Activated T-cell treated with anti-CD3 and anti-CD28 coated beads, Interleukin-2, amount 50 U/mL, for 72 hours (primary cell): ENCODE measurements at places on chromosomes 6 and 20. TPM values are rescaled to one million over a fixed set of nuclear protein-coding genes. Genes with fewer than 3 reads are reported as not detected.

The TREM1 gene
- 0.38 TPM for total RNA-seq

The DOK5 gene
- total RNA-seq: 0.99 TPM

The BCAS1 gene
- not detected for total RNA-seq

The ARFGEF3 gene
- total RNA-seq: 0.76 TPM

The CCDC170 gene
- not detected for total RNA-seq

The GNMT gene
- total RNA-seq: 0.69 TPM

The FITM2 gene
- total RNA-seq: 3.1 TPM

- H3K4me3 ChIP-seq: peak overlapping the region; percentile 23
- no peak for DNase-seq
- no peak overlapping the region for H3K27ac ChIP-seq
- H3K4me1 ChIP-seq: peaks cover 4% of the 10 kb centered on the region
- H3K36me3 ChIP-seq: no peaks in the 10 kb centered on the region
- peaks cover 20% of the 10 kb centered on the region for H3K27me3 ChIP-seq
Observed at GRCh38 chr6:146803601-146804000, 204.8 kb downstream of the ADGB start.

GRCh38 chr6:53192682-53193188, 44.1 kb upstream of the GCM1 start:
- no peaks in the 10 kb centered on the region for H3K27me3 ChIP-seq
- peaks cover 10% of the 10 kb centered on the region for H3K4me1 ChIP-seq
- no peak for DNase-seq
- H3K4me3 ChIP-seq: no peak overlapping the region
- H3K36me3 ChIP-seq: no peaks in the 10 kb centered on the region
- H3K27ac ChIP-seq: no peak overlapping the region

GRCh38 chr6:37971266-37971665, 151.7 kb downstream of the ZFAND3 start:
- no peak overlapping the region for H3K4me3 ChIP-seq
- no peak overlapping the region for H3K27ac ChIP-seq
- DNase-seq: no peak
- no peaks in the 10 kb centered on the region for H3K27me3 ChIP-seq
- H3K4me1 ChIP-seq: peaks cover 30% of the 10 kb centered on the region

GRCh38 chr6:5639193-5639592, 367.5 kb downstream of the NRN1 start:
- no peak for DNase-seq
- no peaks in the 10 kb centered on the region for H3K27me3 ChIP-seq
- peaks cover 3% of the 10 kb centered on the region for H3K36me3 ChIP-seq
- no peak overlapping the region for H3K4me3 ChIP-seq
- no peak overlapping the region for H3K27ac ChIP-seq

DNA sequence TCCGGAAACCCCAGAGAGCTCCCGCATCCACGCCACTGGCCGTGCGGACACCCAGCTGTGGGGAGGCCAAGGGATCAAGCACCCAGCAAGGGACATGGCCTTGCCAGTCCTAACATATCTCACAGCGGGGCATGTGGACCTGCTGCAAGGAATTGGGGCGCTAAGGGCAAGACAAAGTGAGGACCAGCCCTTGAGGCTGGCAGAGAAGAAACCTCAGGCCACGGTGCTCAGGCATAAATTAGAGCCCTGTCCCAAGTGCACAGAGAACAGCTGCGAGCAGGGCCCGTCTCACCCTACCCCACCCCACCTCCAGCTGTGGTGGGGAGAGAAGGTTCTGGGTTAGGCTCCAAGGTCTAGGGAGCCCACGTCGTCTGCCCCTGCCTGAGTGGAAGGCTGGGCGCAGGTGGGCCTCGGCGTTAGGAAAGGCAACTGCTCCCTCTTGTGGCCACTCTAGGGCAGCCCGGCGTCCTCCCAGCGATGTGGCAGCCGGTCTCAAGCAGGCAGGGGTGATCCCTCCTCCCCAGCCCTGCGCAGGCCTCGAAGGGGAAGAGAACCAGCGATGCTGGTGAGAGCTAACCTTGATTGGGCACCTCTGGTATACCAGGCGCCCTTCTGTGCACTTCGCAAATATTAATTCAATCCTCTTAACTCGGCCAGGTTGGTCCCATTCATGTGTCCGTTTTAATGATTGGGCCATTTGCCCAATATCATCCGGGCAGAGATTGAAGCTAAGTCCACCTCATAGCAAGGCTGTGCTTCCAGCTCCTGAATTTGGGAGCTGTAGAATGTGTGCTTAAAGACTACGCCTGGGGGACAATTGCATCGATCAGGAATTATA, 235.8 kb downstream of the NFATC2 start:
- no peaks in the 10 kb centered on the region for H3K4me1 ChIP-seq
- H3K4me3 ChIP-seq: no peak overlapping the region
- H3K27ac ChIP-seq: no peak overlapping the region
- peaks cover 32% of the 10 kb centered on the region for H3K27me3 ChIP-seq
- H3K36me3 ChIP-seq: no peaks in the 10 kb centered on the region

DNA sequence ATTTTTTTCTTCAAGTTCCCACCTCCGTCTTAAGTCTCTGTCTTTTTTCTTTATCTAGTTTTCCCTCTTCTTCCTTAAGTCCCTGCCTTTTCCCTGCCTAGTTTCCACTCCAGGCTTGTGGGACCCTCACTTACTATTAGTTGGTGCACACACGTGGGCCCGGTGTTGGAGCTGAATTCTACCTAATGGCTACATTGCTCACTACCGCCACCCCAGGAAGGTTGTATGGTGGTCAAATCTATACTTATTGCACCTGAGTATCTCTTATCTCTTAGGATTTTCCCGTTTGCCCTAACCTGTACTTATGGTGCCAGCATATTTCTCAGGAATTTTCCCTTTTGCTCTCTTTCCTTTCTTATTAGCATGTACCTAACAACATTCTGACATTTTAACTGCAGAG, 692.8 kb downstream of the EPM2A start:
- DNase-seq: no peak
- H3K4me3 ChIP-seq: no peak overlapping the region
- peaks cover 6% of the 10 kb centered on the region for H3K4me1 ChIP-seq
- no peak overlapping the region for H3K27ac ChIP-seq
- peaks cover 23% of the 10 kb centered on the region for H3K27me3 ChIP-seq

- H3K27ac ChIP-seq: no peak overlapping the region
- no peak overlapping the region for H3K4me3 ChIP-seq
- H3K27me3 ChIP-seq: no peaks in the 10 kb centered on the region
- peaks cover 2% of the 10 kb centered on the region for H3K36me3 ChIP-seq
- no peaks in the 10 kb centered on the region for H3K4me1 ChIP-seq
- DNase-seq: no peak
Observed at GRCh38 chr20:15482525-15482924, 1090.7 kb downstream of the KIF16B start.

GRCh38 chr6:7473805-7474719, 67.4 kb upstream of the DSP start:
- DNase-seq: no peak
- H3K36me3 ChIP-seq: no peaks in the 10 kb centered on the region
- peaks cover 7% of the 10 kb centered on the region for H3K27me3 ChIP-seq
- no peaks in the 10 kb centered on the region for H3K4me1 ChIP-seq

DNA sequence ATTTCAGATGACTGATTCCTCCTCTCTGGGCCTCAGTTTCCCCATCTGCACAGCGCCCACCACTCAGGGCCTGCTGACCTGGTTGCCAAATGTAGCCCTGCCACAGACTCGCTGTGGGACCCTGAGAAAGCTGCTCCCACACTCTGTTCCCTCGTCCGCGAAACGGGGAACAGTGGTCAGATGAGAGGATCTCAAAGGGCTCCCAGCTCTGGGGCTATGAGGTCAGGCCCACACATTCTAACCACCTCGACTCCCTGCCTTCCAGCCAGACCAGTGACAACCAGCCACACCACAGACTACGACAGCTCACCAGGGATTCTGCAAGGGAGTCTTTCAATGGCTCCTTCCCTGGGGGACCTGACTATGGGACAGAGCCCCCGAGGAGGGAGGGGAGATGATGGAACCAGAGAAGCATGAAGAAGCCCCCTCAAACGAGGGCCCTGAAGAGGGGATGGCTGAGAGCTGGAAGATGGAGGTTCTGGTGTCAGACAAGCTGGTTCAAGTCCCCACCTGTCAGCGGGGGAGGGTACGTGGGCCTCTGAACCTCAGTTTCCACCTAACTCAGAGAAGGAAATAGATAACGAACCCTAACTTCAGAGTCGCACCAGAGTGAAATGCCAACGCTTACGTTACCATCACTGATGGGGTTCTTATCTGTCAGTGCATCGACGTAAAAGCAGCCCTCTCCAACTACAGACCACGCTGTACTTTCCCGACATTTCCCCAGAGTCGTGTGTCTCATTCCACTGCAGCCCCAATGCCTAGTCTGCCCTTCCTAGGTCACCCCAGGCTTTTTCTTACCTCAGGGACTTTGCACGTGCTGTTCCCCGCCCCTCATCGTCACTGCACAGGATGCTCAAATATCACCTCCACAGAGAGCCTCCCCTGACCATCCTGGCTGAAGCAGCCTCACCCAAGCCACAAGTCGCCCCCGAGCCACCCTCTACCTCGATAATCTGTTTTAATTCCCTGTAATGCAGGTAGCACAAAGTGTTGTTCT, 60.5 kb downstream of the PREX1 start:
- peaks cover 86% of the 10 kb centered on the region for H3K4me1 ChIP-seq
- peak; percentile 40 for DNase-seq
- H3K4me3 ChIP-seq: peak overlapping the region; percentile 81
- H3K27me3 ChIP-seq: no peaks in the 10 kb centered on the region
- H3K36me3 ChIP-seq: peaks cover 18% of the 10 kb centered on the region

- H3K27me3 ChIP-seq: no peaks in the 10 kb centered on the region
- peak overlapping the region; percentile 99 for H3K27ac ChIP-seq
- DNase-seq: peak; percentile 66
- H3K4me3 ChIP-seq: peak overlapping the region; percentile 90
Observed at GRCh38 chr6:31203345-31203979, 33.0 kb upstream of the POU5F1 start.

- H3K4me1 ChIP-seq: peaks cover 51% of the 10 kb centered on the region
- no peaks in the 10 kb centered on the region for H3K27me3 ChIP-seq
- peak overlapping the region; percentile 93 for H3K4me3 ChIP-seq
- H3K36me3 ChIP-seq: peaks cover 11% of the 10 kb centered on the region
- DNase-seq: no peak
- peak overlapping the region; percentile 92 for H3K27ac ChIP-seq
Observed at GRCh38 chr20:35698298-35699126, 640 bp downstream of the NFS1 start.

DNA sequence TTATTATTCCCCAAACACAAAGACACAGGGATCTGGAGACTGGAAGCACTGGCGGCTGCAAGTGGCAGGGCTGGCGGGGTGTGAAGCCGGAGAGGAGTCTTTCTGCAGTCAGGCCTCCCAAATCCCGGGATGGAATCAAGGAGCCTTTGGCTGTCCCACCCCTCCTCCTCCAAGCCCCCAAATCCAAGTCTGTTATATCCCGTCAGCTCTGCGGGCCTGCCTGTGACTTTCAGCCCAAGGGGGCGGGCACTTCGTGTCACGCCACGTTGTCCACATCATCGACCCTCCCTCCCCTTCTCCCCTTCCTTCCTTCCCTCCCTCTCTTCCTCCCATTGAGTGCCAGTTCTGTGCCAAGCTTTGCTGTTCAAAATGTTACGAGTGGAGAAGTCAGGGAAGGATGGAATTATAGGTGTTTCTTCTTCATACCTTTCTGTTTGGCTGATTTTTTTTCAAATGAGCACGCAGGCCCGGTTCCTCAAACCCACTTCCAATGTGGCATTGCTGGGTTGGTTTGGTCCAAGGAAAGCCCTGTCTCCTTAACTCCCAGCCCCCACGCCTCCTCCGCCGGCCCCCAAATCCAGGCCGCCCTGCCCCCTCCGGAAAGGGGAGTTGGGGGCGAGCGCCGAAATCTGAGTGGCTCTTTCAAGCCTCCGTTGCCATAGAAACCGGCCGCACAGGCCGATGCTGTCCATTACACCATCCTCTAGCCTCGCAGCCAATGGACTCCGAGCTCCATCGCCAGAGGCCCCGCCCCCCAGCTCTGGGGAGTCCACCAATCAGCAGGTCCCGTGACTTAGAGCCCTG, 12.7 kb downstream of the ZCCHC3 start:
- H3K27ac ChIP-seq: peak overlapping the region; percentile 55
- peak; percentile 94 for DNase-seq
- peak overlapping the region; percentile 83 for H3K4me3 ChIP-seq
- peaks cover 2% of the 10 kb centered on the region for H3K36me3 ChIP-seq
- no peaks in the 10 kb centered on the region for H3K27me3 ChIP-seq

GRCh38 chr20:49659056-49659455, 54.6 kb downstream of the B4GALT5 start:
- peaks cover 12% of the 10 kb centered on the region for H3K4me1 ChIP-seq
- DNase-seq: no peak
- no peak overlapping the region for H3K4me3 ChIP-seq
- H3K27me3 ChIP-seq: no peaks in the 10 kb centered on the region
- no peak overlapping the region for H3K27ac ChIP-seq

DNA sequence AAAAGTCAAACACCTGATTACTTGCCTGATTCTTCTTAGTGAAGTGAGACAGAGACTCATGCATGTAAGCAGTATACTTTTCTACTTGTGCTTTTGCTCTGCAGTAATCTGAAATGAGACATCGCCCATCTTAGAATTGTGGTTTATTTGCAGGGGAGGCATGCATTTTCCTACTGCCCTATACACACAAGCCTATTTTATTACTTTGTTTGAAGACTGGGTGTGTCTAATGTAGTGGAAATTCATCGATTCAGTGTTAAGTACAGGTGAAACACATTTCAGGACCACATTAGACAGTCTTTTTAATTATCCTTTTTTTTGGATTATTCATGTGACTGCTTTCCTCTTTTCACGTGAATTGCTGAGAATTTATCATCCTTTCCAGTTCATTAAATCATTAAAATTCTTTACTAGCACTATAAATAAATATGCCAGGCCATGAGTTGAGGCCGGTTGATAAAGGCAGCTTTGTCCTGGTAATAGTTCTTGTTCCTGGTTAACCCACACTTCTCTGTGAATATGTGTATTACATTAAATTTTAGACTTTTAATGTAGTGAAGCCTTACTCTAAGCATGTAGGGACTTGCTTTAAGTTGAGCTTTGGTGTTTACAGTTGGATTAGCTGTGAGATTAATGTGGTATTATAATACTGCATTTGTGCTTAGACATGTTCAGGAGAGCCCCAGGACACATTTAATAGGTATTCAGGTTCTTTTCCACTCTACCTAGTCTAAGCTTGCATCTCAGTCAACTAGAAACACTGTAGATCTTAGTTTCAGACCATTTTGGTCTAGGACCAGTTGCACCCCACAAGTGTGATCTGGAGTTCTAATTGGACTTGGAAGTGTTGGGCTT, 10.8 kb upstream of the BTBD3 start:
- no peak overlapping the region for H3K4me3 ChIP-seq
- H3K4me1 ChIP-seq: no peaks in the 10 kb centered on the region
- H3K27ac ChIP-seq: no peak overlapping the region
- H3K27me3 ChIP-seq: no peaks in the 10 kb centered on the region

DNA sequence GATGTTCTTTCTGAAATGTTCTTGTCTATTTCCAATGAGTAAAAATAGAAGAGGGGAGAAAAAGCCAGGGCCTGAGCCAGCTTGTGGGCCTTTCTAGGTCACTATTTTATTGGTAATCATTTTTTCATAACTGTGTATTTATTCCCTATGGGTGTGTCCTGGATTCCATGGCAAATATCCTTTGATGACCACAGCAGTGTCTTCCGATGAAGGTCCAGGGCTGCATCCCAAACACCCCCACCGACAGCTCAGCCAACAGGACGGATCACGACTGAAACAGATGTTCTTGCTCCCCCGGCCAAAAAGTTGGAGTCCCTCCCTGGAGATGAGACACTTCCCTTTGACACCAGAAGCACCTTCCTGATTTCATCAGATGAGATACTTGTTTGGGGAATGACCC, 105.4 kb upstream of the PLEKHG1 start:
- no peak overlapping the region for H3K4me3 ChIP-seq
- H3K4me1 ChIP-seq: peaks cover 20% of the 10 kb centered on the region
- peaks cover 10% of the 10 kb centered on the region for H3K36me3 ChIP-seq
- H3K27me3 ChIP-seq: no peaks in the 10 kb centered on the region
- no peak for DNase-seq
- no peak overlapping the region for H3K27ac ChIP-seq

GRCh38 chr6:73515204-73515655, 5.6 kb downstream of the EEF1A1 start:
- H3K4me1 ChIP-seq: peaks cover 60% of the 10 kb centered on the region
- H3K27me3 ChIP-seq: no peaks in the 10 kb centered on the region
- H3K4me3 ChIP-seq: peak overlapping the region; percentile 96
- H3K27ac ChIP-seq: peak overlapping the region; percentile 100
- DNase-seq: peak; percentile 19
